GM23248 (cell line): ENCODE measurements at places on chromosomes 6 and 20. TPM values are rescaled to one million over a fixed set of nuclear protein-coding genes. Genes with fewer than 3 reads are reported as not detected.

- peak; percentile 9 for DNase-seq
These were observed 14.5 kb downstream of the NUDT3 start for GRCh38 chr6:34377984-34378383.

DNA sequence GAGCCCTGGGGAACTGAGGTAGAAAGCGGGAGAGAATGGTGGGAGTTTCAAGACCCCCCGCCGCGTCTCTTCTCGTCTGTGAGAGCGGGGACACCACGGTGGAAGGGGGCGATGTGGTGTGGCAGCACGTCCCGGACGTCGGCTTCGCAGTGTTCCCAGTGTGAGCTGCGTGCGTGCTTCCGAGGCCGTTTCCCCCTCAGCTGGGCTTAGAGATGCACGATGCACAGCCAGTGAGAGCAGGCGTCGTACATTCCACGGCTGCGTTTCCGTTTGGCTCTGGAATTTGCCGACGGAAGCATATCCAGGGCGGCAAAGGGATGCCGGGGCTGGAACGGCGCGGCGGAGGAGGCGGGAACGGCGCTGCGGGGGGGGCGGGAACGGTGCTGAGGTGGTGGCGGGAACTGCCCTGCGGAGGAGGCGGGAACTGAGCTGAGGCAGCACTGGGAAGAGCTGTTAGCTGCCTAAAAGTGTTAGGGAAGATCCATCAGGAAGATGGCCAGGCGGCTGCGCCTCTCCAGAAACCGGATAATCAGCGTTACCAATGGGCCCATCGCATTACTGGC is 37.7 kb downstream of the KIF25 start:
- peak; percentile 67 for DNase-seq

DNA sequence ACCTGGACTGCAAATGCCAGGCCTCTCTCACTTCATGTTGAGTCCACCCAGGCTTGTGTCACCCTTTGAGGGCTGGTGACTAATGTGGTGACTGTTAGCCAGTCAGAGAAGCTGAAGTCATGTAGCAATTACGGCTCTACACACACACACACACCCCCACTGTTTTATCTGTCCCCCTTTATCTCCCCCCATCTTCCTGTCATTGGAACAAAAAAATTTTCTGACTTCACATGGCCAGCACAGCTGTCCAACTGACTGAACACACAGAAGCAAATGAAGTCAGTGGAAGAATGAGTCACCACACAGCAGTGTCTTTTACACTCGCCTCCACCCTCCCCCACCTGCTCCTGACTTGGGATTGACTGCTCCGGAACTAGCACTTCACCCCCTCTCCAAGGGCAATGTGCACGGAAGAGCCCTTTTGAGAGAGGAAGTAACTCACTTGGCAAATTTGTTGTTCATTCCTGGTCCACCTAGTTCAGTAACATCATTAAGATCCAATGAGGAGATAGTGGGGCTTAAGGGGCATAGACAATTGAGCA is 198.0 kb downstream of the RNF144B start:
- peak; percentile 90 for DNase-seq

DNA sequence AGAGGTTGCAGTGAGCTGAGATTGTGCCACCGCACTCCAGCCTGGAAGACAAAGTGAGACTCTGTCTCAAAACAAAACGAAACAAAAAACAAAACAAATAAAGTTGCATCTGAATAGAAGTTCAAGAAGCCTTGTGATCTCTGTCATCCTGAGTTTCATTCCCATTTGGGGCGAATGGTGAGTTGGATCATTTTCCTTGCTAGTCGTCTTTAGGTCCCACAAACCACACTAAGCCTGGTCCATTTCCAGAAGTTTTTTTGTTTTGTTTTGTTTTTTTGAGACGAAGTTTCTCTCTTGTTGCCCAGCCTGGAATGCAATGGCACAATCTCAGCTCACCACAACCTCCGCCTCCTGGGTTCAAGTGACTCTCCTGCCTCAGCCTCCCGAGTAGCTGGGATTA is 33.8 kb downstream of the ZNF217 start:
- DNase-seq: peak; percentile 26

DNA sequence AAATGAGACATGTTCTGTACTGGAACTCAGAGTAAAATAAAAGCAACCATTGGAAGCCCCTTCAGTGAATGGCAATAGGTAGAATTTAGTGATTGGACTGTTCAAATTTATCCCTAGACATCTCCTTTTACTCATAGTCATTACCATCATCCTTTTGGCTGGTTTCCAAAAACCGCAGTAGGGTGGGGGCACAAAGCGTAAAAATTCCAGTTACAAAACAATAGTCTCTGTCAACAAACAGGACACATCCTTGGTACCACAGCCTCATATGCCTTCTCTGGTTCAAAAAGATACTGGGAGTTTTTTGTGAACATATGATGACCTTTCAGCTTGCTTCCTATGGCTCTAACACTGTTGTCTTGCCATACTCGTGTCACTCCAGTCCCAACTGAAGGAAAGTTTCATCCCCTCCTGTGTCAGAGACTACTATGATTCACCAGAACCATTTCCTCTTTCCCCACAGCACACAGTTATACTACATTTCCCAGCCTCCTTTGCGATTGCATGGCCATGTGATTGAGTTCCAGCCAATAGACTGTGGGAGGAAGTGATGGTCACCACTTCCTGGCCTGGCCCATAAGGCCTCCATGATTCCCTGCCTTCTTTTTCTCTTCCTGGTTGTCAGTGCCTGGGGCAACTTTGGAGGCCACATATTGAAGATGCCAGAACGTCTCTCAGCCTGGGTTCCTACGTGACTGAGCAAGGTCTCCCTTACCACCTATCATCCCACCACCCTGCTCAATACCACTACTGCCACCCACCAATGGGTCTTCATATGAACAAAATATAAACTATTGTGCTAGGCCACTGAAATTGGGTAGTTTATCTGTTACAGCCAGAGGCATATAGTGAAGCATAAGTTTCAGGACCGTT is 162.4 kb downstream of the ID4 start:
- DNase-seq: peak; percentile 18

GRCh38 chr6:164455835-164456234 is 853.6 kb downstream of the C6orf118 start:
- no peak for DNase-seq

DNA sequence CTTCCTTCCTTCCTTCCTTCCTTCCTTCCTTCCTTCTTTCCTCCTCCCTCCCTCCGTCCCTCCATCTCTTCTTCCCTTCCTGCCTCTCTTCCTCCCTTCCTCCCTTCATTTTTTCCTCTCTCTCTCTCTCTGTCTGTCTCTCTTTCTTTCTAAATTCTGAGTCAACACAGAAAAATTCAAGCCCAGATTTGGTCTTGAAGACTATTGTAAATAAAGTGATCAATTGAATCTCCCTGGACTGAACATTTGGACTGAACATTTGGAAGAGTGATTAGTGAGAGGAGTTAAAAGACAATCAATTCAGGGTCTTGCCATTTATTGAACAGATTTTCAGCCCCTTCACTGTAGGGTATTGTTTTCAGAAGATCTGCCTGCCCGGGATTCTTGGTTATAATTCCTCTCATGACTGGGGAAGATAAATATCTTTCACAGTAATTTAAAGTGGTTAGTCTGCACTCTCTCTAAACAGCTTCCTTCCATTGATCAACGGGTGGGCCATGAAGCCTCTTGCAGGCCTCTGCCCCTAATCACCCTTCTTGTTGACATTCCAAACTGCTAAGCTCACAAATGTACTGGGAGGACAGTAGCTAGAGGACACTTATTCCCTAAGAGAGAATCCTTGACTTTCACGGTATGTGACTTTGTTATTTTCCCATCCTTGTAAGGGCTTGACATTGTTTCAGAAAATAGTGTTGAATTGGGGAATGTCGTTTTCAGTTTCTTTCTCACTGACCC is 101.7 kb upstream of the BMP2 start:
- no peak for DNase-seq

- DNase-seq: peak; percentile 83
These were observed at the start of gene SCRT2 for GRCh38 chr20:675453-676314. SCRT2 (minus strand) TSS chr20:675802; CDS start chr20:675601, 201 bp downstream.

GRCh38 chr6:169955731-169956437 is 204.5 kb downstream of the ERMARD start:
- DNase-seq: no peak

DNA sequence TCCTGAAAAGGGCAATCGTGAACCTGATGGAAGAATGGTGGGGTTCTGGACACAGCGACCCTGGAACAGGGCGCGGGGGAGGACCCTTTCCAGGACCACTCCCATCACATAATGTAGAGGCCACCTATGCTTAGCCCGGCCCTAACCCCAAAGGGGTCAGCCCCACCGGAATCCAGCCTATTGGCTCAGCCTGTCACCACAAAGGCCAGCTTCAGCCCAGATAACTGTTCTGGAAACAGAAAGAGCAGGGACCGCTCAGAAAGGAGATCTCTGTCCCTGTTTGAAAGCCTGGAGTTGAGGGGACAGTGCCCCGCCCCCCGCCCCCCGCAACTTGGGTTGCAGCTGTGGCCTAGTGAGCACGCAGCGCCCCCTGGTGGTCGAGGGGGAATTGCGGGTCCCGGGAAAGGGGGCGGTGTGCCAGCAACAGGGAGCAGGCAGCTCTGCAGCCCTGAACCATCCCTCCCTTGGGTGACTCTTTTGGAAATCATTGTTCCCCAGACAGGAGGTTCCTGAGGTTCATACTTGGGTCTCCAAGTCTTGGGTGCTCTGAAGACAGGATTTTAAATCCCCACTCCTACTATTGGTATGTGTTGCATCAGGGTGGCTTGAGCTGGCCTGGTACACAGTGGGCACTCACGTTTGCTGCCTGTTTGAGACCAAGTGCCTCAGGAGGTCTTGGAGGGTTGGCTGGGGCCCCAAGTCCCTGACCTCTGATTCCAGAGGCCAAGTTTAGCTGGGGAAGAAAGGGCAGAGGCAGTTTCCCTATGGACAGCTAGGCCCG is 1.5 kb downstream of the SIGLEC1 start:
- peak; percentile 63 for DNase-seq

- DNase-seq: no peak
These were observed 738.6 kb downstream of the C6orf118 start for GRCh38 chr6:164570801-164571200.

CEP162 gene
- polyA plus RNA-seq: 2.9 and 3.3 TPM in 2 replicates

TEAD3 gene
- 6.9 TPM in 2 replicates for polyA plus RNA-seq

ZFP57 gene
- polyA plus RNA-seq: not detected in 2 replicates

RBPJL gene
- polyA plus RNA-seq: not detected in 2 replicates

IP6K3 gene
- 0.08 TPM in 1 of 2 replicates, not detected in the other for polyA plus RNA-seq

CST4 gene
- not detected in 2 replicates for polyA plus RNA-seq

MAS1 gene
- not detected in 2 replicates for polyA plus RNA-seq
